Psoas muscle (tissue), 8 donors: ENCODE measurements at places on chromosomes 13 and 19. TPM values are rescaled to one million over a fixed set of nuclear protein-coding genes. Genes with fewer than 3 reads are reported as not detected.
A peak's percentile ranks its signal among the peaks of the same experiment; 100 is the strongest.

DNA sequence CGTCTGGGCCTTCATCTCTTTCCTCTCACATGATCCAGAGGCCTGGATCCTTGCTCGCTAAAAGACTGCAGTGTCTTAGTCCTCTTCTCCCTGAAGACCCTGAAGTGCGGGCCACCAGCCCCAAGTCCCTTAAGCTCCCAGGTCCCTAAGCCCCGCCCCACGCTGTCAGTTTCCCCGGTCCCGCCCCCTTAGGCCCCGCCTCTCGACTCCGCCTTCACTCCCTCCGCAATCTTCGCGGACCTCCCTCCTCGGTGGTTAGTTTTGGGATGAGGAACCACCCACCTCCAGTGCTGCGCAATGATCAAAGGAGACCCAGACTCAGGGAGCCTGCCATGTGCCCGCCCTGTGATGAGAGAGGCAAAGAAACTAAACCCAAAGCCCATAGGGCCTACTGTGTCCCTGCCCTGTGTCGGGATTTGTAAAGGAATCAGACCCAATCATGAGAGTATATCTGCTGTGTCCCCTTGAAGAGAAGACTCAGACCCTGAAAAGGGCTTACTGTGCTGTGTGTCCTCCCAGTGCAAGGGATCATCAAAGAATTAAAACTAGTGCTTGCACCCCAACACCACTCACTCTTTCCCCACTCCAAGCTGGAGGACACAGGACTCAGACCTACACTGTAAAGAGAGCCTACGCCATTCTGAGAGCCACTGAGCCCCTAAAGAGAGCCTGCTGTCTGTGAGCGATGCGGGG, 3.0 kb upstream of the COX6B1 start:
- peak; percentile 89 for DNase-seq

DNA sequence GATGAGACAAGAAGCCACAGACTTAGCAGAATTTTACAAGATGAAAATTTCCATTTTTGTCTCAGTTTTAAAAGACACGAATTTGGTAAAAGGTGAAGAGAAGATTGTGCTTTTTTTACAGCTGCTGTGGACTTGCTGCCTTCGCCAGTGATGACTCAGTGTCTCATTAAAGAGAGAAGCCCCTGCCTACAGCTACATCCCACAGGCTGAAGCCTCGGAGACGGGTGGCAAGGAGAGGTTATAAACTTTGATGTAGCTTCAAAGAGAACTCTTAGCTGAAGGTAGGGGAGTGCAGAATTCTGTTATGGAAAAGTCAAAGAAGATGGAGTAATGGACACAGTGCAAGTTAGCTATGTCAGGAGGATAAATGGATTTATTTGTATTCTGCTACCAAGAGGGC, 683.4 kb upstream of the ARGLU1 start:
- no peak for DNase-seq

DNA sequence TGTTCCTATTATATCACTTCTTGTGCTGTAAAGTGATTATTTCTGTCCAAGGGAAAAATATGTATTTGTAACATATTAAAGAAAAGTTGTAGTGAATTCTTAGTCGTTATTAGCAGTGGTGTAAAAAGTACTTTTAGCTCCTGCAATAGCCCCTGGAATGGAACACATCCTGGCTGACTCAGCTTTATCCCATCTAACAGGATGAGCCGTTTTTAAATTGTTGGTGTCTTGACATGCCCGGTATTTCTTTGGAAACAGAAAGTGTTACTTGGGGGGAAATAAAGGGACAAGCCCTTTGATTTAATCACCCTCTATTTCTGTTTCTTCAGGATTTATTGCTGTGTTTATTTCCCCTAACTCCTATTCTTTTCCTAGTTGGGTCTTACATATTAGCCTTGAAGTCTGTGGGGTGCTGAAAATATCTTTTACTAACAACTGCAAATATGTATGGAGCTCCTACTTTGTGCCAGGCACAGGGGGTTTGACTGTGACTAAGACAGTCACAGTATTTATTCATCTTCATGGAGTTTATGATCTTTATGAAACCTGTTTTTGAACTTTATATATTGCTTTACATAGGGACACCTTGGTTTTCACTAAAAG, 17.9 kb downstream of the COG3 start:
- DNase-seq, result no peak

DNA sequence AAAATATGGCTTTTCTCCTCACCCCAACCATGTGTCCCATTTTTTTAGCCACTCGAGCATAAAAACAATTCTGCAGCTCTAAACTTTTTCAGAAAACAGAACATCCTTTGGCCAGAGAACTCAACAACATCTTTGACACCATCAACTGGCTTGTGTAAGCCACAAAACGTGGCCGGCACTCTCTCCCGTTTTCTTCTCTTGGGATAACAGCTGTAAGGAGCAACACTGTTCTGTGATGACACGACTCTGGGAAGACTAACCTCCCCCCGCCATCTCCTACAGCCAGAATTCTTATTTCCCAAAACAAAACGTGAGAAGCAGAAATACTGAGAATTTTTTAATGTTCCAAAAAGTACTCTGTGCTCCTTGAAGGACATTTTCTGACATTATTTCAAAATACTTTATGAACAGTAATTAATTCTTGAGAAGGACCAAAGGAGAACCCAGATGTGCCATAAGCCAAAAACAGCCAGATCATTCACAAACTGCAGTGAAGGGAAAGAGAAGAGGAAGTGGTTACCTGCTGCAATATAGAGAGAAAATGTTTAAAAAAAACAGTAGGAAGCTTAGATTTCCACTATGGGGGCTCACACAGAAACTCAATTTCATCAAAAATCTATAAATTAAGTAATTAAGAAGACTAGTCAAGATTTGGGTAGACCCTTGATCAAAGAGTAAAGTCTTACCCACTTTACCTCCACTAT, 25.8 kb downstream of the COL4A1 start:
- DNase-seq, result peak; percentile 62

GRCh38 chr13:78732445-78733017, 73.6 kb upstream of the OBI1 start:
- DNase-seq, result no peak

DNA sequence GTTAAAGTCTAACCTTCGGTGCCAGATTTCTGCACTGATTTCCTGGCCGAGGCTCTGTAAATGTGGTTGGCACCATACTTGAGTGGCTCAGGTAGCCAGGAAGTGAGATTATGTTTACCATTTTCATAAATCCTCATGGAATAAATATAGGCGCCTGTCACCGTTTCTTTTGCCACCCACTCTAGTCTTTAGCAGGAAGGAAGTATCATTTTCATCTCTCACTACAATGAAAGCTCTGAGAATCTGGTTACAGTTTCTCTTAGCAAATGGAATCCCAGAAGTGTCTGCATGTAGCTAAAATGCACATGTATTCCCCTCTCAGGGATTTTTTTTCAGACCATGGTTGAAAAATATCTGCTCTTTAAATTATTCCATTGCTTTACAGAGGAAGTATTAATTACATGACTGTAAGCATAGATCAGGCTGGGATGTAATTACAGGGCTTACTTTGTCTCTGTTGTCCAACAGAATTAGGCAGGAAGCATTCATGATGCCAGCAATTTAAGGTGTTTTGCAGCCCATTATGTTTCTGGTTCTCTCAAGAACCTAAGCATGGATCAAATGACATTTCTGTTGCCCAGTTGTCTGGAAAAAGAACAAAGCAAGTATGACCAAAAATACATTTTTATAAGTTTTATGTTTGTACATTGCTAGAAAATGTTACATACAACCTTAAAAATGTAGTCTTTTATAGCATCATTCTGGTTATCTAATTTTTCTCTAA, 221.7 kb upstream of the SPRY2 start:
- DNase-seq, result no peak

DNA sequence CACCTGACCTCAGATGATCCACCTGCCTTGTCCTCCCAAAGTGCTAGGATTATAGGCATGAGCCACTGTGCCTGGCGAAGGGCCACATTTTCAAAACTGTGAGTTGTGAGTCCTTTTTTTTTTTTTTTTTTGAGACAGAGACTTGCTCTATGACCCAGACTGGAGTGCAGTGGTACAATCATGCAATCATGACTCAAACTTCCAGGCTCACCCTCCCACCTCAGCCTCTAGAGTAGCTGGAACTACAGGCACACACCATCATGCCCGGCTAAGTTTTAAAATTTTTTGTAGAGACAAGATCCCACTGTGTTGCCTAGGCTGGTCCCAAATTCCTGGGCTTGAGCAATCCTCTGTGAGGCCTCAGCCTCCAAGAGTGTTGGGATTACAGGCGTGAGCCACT, 3.8 kb upstream of the MYPOP start:
- DNase-seq, result no peak

DNA sequence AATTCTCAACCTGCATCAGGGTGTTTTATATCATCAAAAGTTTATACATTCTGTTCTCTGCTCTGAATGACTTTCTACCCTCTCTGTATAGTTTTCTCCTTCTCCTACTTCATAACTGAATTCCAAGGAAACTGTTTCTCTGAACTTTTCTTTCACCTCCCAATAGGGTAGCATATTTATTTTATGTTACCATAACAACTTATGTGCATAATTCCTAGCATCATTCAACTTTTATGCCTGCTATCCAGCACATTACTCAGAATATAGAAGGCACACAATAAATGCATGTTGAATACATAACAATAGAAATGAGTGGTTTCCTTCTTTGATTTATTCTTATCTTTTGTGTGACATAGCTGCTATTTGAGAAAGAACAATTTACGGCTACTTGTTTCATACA, 2385.0 kb downstream of the PCDH9 start:
- DNase-seq, result no peak

FAM98C gene
- 4.5 TPM for total RNA-seq

CEACAM1 gene
- total RNA-seq, result 1.0 TPM

C19orf25 gene
- total RNA-seq, result 8.1 TPM

SPRED3 gene
- 2.1 TPM for total RNA-seq
